ENCODE measurements at places on chromosomes 16 and 17. TPM values are rescaled to one million over a fixed set of nuclear protein-coding genes. Genes with fewer than 3 reads are reported as not detected.

GRCh38 chr17:48123111-48123510 lies 15.5 kb downstream of the SNX11 start:
- DNase-seq: no peak

GRCh38 chr17:64728041-64728695 lies 66.1 kb upstream of the SMURF2 start:
- peak; percentile 40 for DNase-seq

DNA sequence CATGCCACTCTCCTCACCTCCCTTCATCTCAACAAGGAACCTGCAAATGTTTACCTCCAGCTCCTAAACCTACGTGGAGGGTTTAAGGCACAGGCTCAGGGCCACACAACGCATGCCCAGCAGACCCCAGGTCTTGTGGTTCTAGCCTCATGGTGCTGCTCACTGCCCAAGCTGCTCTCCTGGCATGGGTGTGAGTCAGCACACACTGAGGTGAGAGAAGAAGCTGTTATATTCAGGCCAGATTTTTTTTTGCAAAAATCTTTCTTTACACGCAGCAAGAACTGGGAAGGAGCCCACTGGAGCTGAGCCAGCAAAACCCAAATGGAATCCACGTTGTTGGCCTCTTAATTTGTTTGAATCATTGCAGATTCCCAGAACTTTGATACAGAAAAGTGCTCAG lies 5.5 kb upstream of the C16orf96 start:
- DNase-seq: no peak

The UTS2R gene
- total RNA-seq: not detected

The CLEC18A gene
- not detected for total RNA-seq

The TBC1D3C gene
- total RNA-seq: 1.6 TPM

The CRYM gene
- total RNA-seq: not detected

The RHBDL3 gene
- total RNA-seq: not detected

All from HFFc6 (cell line).